Frontal cortex (tissue), 4 donors: ENCODE measurements at places on chromosomes 7 and 10. TPM values are rescaled to one million over a fixed set of nuclear protein-coding genes. Genes with fewer than 3 reads are reported as not detected.

DNA sequence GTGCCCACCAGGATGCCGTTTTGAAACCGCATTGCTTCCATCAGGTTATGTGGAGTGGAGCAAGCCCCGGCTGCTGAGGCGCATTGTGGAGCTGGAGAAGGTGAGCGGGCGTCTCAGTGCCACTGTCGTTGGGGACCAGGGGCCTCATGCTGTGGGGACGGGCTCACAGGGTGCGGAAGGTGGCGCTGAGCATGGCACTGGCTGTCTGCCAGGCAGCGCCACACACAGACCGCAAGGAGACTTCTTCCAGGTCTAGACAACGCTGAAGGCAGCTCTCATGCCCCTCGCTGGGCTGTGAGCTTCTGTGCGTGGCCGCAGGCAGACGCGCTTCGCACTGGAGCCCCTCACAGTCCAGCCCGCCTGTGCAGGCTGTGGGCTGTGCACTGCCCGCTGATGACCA lies 29.0 kb downstream of the IQCE start:
- DNase-seq, result no peak

DNA sequence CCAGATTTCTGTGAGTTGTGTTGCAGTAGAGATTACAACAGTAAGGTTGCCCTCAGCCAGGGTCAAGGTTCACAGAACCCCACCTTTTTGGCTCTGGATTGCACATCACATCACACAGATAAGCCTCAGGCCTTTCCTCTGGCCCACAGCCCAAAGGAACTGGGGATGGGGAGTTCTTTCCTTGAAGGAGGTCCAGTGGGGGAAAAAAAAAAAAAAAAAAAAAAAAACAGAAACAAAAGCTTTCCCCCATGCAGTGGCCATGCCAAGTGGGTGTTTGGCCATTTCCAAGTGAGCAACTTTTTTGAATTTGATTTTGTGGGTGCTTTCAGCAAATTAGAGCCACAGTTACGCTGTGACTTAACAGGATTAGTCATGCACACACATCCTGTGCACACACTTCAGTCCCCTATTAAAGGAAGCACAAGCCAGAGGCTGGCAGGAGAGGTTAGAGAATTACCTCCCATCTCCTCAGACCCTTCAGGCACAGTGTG lies 79.3 kb upstream of the NANOS1 start:
- no peak for DNase-seq

- no peak for DNase-seq
These were observed 90.9 kb upstream of the MDFIC start for GRCh38 chr7:114830952-114831351.

GRCh38 chr7:55177068-55177530 lies 158.3 kb downstream of the EGFR start:
- DNase-seq, result no peak

DNA sequence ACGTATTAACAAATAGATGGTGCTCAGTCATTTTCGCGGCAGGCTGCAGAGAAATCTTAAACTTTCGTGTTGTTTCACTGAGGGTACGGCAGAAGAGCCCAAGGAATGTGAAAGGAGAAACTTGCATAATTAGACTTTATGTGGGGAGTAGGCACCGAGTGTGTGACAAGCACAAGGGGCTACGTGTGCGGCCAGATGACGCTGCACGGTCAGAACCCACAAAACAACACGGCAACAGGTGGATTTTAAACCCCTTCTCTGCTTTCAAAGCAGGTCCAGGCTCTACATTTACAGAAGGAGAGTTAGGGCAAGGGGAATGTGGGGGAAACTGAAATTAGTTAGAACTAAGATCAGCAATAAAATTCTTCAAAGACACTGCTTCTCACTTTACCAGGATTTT lies 392 bp upstream of the UCN3 start:
- no peak for DNase-seq

Gene RNF148
- total RNA-seq, result 0.41 TPM
